ENCODE measurements at places on chromosomes 13 and 19.

GRCh38 chr19:12481781-12482508 lies 2.7 kb downstream of the ZNF709 start:
- no peak for DNase-seq

- DNase-seq = no peak
Measured at GRCh38 chr13:50682002-50682401, 161.5 kb downstream of the DLEU7 start.

DNA sequence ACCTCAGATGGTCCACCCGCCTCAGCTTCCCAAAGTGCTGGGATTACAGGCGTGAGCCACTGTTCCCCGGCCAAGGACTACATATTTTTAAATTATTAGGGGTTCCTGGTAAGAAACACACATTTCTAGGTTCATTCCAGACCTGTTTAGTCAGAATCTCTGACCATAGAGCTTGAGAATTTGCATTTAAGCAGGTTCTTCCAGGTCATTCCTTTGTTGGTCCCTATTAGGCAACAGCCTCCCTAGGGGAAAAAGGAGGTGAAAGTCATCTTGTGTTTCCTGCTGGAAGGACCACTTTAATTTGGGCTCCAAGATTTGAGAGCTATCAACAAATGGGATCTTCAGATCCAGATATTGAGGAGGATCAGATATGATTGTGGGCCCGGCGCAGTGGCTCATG lies 16.3 kb downstream of the S1PR2 start:
- DNase-seq = no peak

- no peak for DNase-seq
Measured at GRCh38 chr19:48372904-48373303, 8.7 kb downstream of the SYNGR4 start.

DNA sequence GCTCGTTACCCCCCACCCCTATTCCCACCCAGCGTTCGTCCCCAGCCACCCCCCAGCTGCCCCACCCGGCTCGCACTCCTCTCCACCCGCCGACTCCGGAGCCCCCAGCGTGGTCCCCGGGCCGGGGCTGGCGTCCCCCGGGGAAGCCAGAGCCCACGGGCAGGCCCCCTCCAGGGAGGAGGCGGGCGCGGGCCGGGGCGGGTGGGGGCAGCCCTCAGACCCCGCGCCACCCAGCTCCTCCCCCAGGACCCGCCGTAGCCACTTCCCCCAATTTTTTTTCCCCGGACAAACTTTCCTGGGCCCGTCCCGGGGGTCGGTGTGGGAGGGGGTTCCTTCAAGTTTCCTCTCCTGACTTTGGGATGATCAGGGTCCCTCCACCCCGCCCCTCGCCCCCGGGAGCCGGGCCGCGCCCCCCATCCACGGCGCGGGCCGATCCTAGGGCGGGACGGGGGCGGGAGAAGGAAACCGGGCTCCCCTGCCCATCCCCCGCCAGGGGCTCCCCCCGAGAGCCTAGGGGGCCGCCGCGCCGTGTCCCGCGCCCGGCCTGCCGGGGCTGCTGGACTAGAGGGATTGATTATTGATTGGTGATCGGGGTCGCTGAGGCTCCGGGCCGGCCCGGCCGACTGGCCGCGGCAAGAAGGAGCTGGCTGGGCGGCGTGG lies 927 bp upstream of the TSHZ3 start:
- no peak for DNase-seq

DNA sequence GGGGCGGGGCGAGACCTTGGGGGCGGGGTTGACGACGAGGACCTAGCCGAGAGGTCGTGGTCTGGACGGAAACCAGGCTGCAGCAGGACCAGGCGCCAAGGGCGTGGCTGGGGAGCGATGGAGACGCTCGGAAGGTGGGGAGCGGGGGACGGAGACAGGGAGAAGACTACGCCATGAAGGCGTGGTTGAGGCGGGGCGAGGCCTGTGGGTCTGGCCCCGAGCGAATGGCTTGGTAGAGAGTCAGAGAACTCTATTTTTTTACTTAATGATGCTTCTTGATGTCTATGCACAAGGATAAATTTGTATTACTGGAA lies 674 bp upstream of the FBXL12 start:
- no peak for DNase-seq

GRCh38 chr19:31880283-31880682 lies 465.1 kb upstream of the ZNF507 start:
- no peak for DNase-seq

- no peak for DNase-seq
Measured at GRCh38 chr13:95411428-95412040, 110.3 kb upstream of the ABCC4 start.

GRCh38 chr13:113098162-113098732 lies 7.3 kb upstream of the F7 start:
- DNase-seq = no peak

DNA sequence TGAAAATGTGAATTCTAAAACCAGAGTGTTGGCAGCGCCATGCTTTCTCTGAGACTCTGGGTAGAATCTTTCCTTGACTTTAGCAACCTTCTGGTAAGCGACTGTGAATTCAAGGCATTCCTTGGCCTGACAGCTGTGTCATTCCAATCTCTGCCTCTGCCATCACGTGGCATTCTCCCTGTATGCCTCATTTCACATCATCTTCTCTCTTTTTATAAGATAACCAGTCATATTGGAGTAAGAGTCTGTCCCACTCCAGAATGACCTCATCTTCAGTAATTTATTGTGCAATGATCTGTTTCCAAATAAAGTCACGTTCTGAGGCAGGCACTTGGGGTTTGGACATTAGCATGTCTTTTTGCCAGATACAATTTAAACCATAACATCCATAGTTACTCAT lies 103.4 kb upstream of the POSTN start:
- no peak for DNase-seq

- DNase-seq = no peak
Measured at GRCh38 chr13:20134732-20135131, 26.1 kb downstream of the GJA3 start.

GRCh38 chr13:75579529-75579928 lies 29.9 kb downstream of the UCHL3 start:
- DNase-seq = no peak

- no peak for DNase-seq
Measured at GRCh38 chr19:33424181-33424580, 50.7 kb downstream of the CEBPG start.

- DNase-seq = peak; percentile 13
Measured at GRCh38 chr13:25378528-25378927, 6.8 kb downstream of the ATP8A2 start.

DNA sequence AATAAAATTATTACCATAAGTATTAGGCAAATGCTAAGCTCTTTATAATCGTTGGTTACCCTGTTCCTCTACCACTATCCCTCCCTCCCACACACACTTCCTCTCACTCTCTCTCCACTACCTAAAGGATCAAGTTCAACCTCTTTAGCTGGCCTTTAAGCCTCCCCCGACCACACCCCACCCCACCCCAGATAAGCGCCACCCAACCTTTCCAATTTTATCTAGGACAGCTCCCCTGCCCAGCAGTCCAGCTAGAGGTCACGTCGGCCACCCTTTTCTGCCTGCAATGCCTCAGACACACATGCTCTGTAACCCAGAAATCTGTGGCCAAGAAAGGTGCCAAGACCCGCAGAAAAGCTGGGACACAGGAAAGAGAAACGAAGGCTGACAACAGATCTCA lies 1.1 kb downstream of the LYPD4 start:
- DNase-seq = no peak

DNA sequence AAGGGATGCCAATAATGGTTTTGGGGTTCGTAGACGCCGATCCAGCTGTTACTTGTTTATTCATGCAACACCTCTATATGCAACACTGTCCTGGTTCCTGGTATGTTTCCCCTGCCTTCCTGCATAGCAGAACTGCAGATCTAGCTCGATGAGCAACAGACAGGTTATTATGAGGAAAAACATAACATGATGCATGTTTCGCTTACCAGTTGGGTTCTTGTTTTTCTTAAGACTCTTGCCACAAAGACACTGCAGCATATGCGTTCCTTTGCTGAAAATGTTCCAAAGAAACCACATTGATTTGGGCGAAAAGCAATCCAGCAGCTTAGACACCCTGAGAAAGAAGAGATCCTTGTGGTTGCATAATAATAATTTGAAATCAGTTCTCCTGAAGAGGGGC lies 583 bp downstream of the FGF14 start:
- no peak for DNase-seq

DNA sequence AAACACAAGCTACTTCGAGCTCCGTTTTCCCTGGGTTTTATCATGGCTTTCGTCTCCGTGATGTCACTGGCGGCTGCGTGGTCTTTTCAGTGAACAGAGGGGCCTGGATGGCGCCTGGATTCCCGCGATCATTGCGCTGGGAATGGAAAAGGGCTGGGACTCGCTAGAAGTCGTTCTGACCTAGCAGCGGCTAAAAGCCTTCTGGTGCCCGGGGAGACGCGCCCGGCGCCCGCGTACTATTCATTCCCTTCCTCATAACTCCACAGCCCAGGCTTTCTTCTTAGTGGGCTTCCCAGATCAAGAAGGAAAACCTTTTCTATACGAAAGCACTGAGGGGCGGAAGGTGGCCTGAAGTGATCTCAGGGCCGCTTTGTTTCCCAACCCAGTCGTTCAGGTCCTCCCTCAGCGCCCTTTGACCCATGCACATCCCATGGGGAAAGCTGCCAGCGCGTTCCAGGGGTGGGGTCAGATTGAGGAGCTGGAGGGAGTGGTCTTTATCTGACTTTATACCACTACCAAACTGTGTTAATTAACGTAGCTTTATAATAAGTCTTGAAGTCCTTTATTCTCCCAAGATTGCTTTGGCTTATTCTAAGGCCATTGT lies 96.6 kb downstream of the ELF1 start:
- no peak for DNase-seq
